Caco-2 (cell line): ENCODE measurements at places on chromosomes 3 and 15. TPM values are rescaled to one million over a fixed set of nuclear protein-coding genes. Genes with fewer than 3 reads are reported as not detected.

The PRTG gene
- 39.1 and 40.2 TPM in 2 replicates for total RNA-seq

GRCh38 chr3:129224984-129225393 is 24.4 kb upstream of the COPG1 start:
- peak; percentile 54 for DNase-seq
- no peak overlapping the region for H3K27ac ChIP-seq
- H3K4me1 ChIP-seq = peaks cover 9% of the 10 kb centered on the region
- no peaks in the 10 kb centered on the region for H3K36me3 ChIP-seq
- H3K4me3 ChIP-seq = peak overlapping the region; percentile 21

DNA sequence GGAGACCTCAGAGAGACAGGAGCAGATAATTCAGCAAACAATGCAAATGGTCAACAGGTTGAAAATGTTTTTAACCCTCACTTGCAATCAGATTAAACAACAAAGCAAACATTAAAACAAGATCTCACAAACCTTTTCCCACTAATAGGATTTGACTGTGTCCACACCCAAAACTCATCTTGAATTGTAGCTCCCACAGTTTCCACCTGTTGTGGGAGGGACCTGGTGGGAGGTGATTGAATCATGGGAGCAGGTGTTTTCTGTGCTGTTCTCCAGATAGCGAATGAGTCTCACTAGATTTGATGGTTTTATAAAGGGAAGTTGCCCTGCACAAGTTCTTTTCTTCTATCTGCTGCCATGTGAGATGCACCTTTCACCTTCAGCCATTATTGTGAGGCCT is 1.3 kb upstream of the LYSMD4 start:
- H3K27me3 ChIP-seq = no peaks in the 10 kb centered on the region
- H3K4me3 ChIP-seq = no peak overlapping the region
- peaks cover 8% of the 10 kb centered on the region; the same call in 1 of the 2 replicates for H3K4me1 ChIP-seq
- no peak for DNase-seq

The BUB1B gene
- 62.7 and 73.5 TPM in 2 replicates for total RNA-seq

DNA sequence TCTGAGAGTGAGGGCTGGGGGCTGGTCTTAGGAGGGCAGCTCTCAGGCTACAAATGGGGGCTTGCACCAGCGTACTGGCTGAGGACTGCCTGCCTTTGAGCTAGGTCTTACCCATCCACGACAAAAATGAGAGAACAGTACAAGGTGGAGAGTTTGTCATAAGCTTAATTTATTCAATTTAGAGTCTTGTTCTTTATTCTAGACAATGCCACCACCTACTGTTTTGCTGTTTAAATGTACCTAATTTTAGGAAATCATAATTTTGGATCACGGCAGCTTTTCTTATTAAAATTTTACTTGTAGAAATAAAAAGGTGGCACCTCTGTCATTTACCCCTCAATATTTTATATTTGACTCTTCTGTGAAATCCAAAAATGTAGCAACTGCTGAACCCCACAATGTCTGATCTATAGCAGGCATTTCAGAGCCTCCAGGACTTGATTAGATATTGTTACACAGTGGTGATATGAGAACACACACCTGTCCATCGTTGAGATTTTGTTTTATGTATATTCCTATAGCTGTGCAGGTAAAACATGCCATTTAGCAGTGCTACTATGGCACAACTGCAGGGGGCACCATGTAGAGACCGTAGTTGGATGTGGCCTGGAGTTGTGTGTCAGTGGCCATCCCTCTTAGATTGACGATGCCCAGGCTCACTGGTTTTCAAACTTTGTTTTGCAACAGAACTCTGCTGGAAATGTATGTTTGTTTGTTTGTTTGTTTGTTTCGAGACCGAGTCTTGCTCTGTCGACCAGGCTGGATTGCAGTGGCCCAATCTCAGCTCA is 88.6 kb downstream of the SLCO3A1 start:
- no peaks in the 10 kb centered on the region for H3K27me3 ChIP-seq
- peak overlapping the region; percentile 84 for H3K27ac ChIP-seq
- peaks cover 27% of the 10 kb centered on the region for H3K4me1 ChIP-seq
- no peaks in the 10 kb centered on the region for H3K36me3 ChIP-seq

The FBXL22 gene
- total RNA-seq = 0.97 TPM in 1 of 2 replicates, not detected in the other
